Activated CD4-positive, alpha-beta T cell treated with anti-CD3 and anti-CD28 coated beads, Interleukin-2, amount 50 U/mL, for 1 hour (primary cell): ENCODE measurements at places on chromosomes 11 and 22.

DNA sequence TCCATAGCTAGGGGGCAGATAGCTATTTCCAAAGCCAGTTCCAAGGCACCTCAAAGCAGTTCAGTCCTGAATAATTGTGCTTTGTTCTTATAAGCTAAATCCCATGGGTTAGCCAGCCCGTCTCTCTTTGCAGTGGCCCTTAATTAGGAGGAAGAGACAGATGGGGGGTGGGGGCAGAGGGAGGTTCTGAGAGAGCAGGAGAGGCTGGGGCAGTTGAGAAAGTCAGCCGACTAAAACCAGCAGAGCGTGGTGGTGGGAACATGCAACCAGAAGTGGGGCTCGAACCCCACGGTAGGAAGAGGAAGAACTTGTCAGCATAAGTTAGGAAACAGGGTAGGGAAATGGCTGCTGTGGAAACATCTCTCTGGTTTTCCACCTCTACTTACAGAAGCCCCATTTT is 10.9 kb upstream of the SCN4B start:
- DNase-seq: no peak

DNA sequence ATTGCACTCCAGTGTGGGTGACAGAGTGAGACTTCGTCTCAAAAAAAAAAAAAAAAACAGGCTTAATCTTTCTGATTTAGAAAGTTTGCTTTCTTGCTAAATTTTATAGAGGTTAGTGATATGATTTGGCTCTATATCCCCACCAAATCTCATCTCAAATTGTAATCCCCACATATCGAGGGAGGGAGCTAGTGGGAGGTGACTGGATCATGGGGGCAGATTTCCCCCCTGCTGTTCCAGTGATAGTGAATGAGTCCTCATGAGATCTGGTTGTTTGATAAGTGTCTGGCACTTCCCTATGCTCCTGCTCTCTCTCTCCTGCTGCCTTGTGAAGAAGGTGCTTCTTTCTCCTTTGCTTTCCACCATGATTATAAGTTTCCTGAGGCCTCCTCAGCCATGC is 90.9 kb downstream of the OSBP2 start:
- no peak for DNase-seq

- peak; percentile 21 for DNase-seq
Measured at GRCh38 chr11:65381716-65382032, 772 bp downstream of the SLC25A45 start.

DNA sequence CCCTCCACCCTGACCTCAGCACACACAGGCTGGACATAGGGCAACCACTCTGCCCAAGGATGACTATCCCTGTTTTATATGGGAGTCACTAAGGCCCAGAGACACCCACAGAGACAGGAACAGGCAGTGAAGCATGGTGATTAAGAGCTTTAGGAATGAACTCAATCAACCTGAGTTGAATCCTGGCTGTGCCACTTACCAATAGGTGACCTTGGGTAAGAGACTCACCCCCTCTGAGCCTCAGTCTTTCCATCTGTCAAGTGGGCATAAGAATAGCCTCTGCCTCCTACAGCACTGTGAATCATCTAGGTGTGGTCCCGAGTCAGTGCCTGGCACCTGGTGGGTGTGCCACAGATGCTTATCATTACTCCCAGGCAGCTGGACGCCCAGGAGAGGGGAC is 6.8 kb downstream of the CRYBB1 start:
- DNase-seq: no peak

DNA sequence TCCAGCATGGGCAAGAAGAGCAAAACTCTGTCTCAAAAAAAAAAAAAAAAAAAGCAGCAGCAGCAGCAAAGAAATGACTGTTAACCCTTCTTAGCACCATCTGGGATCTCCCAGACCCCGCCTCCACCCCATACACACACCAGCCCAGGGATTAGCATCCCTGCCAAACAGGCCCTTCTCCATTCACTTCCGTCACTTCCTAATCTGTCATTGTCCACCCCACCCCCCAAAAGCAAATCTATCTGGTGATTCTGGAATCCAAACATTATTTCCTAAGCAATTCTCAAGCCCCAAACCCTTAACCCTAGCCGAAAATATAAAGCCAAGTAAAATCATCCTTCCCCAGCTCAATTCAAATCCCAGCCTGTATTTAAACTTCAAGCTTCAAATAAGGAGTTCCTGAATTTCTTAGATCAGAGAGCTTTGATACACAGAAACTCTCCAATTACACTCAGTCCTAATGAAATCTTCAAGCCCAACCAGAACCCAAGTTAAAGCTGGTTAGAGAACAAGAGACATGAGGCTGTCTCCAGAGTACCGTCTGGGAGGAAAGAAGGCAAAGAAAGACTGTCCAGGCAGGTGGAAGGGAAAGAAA is 6.0 kb upstream of the AHNAK start:
- DNase-seq: no peak

DNA sequence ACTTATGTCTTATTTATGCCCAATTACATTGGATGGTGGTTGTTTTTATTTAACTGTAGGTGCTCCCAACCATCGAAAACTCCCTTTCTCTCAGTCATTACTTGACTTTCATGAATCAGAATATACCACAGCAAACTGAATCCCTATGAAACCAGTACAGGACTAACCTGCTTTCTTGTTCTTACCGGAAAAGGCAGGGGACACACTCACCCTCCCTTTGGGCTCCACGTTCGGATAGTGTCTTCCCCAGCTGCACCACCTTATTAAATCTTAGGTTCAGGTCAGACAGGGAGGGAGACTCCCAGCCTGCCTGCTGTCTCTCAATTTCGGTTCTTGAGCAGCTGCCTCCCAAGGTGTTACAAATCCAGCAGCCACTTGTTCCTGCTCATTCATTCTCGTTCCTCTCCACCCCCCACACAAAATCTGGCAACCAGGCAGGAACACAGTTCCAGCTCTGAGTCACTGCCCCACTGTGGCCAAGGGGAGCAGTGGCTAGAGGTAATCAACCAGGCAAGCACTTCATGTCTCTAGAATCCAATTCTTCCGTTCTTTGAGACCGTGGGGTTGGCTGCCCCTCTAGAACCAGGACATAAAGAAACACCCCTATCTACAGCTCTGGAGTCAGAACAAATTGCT is 133.0 kb downstream of the PLEKHA7 start:
- no peak for DNase-seq

DNA sequence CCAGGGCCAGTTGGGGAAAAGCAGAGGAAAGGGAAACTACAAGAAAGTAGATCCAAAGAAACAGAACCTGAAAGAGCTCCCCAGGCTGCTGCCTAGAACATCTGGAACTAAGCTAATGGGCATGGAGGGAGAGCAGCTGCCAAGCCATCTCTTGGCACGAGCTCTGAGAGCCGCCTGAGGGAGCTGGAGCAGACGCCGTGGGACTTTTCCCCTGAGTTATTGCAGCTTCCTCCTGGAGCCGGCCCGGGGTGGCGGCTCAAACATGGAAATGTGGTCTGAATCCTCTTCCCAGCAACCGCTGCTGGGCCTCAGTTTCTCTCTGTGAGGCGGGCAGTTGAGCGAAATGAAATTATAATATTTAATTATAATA is 41.8 kb downstream of the LIF start:
- no peak for DNase-seq

DNA sequence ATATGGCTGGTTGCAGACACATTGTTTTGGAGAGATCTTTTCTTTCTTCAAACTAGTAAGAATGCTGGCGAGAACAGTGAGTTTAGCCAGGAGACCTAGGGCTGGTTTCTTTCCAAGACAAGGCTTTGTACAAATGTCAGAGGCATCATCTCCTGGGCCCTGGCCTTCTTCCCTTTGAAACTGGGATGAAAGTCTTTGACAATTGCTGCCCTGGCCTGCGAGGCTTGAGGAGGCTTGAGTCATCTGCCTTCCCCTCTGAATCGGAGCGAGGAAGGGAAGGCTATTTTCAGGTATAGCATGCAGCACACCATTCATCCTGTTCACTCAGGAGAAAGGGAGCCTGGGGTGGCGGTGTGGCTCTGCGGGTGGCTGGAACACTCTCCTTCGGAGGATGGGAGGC is 21.5 kb upstream of the PARVG start:
- no peak for DNase-seq

GRCh38 chr11:121630041-121630440 is 177.3 kb upstream of the SORL1-AS1 start:
- DNase-seq: no peak

- DNase-seq: no peak
Measured at GRCh38 chr11:70012134-70012733, 65.9 kb upstream of the ANO1 start.
